ENCODE measurements at places on chromosomes 3 and 15.

DNA sequence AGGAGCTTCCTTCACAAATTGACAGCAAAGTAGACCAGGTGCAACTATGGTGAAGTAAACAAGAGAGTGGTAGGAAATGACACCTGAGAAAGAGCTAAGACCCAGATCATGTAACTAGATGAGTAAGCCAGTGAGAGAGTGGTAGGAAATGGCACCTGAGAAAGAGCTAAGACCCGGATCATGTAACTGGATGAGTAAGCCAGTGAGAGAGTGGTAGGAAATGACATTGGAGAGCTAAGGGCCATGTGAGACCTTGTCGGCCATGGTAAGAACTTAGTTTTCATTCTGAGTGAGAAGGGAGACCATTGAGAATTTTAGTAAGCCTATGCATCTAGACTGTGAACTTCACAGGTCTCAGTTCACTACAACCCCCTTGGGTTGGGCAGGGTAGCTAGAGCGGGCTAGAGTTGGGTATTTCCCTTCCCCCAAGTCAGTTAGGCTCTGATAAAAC, 5.4 kb upstream of the SENP7 start:
- peak; percentile 87 for DNase-seq

- no peak for DNase-seq
Observed at GRCh38 chr3:43862470-43862869, 171.7 kb downstream of the ABHD5 start.

GRCh38 chr3:51535146-51536019, 3.1 kb upstream of the RAD54L2 start:
- DNase-seq, result no peak

GRCh38 chr3:86047161-86047560, 943.8 kb downstream of the VGLL3 start:
- no peak for DNase-seq

GRCh38 chr3:34419801-34420200, 621.4 kb downstream of the PDCD6IP start:
- no peak for DNase-seq

GRCh38 chr3:173891272-173892100, 493.9 kb downstream of the NLGN1 start:
- DNase-seq, result no peak

- no peak for DNase-seq
Observed at GRCh38 chr15:90239371-90239770, 5.4 kb downstream of the GDPGP1 start.

DNA sequence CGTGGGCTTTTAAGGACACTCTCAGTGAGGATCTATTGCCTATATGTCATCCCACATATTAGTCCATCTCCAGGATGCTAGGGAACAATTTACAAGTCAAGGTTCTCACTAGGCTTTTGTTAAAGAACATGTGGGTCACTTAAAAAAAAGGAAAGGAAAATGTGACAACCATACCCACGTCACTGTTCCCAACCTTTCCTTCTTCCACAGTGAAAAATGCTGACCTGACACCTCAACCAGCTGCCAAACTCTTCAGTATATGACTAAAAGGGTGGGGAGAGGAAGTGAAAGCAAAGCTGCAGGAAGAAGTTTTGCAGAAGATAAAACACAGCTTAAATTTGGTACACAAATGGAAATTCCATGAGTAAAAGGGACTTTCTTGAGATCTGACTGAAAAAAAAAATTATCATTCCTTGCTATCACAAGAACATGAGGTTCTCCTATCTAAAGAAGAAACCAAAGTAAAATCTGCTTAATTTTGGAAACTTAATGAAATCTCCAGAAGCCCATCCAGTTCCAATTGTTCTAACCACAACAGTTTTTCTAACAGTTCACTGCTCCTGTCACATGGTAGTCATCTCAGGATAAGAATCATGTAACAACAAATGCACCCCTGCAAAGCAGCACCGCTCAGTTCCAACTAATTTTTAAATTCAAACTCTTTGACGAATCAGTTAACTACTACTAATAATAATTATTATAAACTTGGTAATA, 117.0 kb upstream of the TSPAN3 start:
- peak; percentile 14 for DNase-seq

GRCh38 chr3:141178026-141178425, 53.6 kb upstream of the PXYLP1 start:
- no peak for DNase-seq

DNA sequence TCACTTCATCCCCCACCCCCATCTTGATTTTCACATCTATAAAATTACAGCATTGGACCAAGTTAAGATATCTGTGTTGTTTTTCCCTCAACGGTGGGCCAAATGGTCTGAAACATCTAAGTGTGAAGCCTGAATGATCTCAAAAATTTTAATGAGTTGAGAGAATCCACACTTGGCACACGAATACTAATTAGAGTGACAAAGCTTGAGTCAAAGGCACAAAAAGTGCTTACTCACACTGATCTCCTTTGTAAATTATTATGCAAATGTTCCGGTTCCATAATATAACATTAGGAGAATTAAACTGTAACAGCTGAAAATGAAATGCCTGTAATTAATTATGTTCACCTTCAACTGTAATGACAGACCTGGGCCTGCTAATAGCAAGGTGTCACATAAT, 33.6 kb downstream of the GPR176 start:
- no peak for DNase-seq

DNA sequence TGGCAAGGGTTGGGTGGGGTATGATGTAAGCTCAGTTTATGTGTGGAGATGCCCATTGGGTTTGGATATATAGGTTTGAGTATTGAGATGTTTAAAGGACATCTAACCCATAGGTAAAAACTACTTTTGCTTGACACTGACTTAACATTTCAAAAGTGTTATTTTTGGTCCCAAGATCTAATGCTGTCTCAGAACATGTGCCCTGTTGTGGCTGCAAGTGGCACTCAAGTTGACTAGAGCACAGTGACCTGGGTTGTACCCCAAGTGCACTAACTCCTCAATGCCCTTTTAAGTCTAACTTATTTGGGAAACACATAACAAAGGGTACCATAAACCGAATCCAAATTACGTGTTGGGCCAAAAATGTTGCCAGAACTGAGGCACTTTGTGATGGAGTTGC, 56.5 kb upstream of the CCR4 start:
- no peak for DNase-seq

GRCh38 chr3:138949002-138949418, 2.0 kb downstream of the FOXL2NB start:
- no peak for DNase-seq

DNA sequence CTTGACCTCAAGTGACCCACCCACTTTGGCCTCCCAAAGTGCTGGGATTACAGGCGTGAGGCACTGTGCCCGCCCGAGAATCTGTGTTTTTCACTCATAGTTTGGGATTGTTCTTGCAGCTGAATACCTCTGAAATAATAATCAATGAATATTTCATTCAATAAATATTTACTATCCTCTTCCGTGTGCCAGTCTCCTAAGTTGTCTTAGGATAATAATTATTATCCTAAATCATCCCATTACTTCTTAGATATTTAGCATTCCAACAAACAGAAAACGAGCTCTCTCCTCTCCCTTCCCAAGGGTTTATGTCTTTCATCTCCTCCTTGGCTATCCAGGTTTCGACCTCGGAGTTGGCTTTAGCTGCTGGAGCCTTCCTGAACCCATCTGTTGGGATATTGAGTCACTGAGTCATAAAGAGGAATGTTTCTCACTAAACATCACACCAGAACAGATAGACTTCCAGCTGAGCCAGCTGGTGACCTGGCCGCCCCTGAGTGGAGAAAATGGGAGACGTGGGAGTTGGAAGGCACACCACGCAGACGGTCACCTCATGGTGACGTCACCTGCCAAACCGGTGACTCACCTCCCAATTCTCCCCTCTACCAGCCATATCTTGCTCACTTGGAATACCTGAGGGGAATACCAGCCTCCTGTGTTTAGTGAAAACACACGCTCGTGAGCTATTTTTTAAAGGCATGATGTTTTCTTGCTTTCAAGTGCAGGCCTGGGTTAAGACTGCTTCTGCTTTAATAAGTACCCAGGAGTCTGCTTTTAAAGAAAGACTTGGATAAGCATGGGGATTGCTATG, 43.9 kb downstream of the BHLHE40 start:
- DNase-seq, result no peak

DNA sequence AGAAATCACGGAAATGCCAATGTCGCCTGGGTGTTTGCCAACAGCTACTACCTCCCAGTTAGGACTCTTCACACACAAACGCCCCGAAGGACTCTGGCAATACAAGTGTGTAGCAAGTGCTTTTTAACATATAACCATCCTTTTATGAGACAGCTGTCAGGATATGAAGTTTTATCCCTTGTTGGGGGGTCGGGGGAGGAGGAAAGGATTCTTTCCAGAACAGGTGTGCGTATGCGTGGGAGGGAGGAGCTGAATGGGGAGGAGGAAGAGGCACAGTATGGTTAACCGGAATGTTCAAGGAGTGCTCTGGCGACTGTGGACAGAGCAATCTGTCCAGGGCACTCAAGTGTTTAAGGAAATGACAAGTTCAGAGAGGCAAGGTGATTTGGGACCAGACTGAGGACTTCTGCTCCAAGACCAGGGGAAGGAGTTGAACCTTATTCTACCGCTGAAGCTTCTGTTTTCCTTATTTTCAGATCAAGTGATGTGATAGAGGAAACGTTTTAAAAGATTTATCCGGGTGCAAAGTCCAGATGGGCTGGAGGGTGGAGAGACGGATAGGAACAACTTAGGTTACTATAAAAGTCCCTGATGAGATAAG, 1.3 kb downstream of the TSPAN3 start:
- no peak for DNase-seq

Data from CD4-positive, alpha-beta memory T cell (primary cell).